ENCODE measurements at places on chromosomes 12 and 14.
A peak's percentile ranks its signal among the peaks of the same experiment; 100 is the strongest.

GRCh38 chr12:77131977-77132490, 66.7 kb upstream of the E2F7 start:
- no peak overlapping the region for H3K27ac ChIP-seq
- H3K4me3 ChIP-seq = no peak overlapping the region
- no peaks in the 10 kb centered on the region for H3K27me3 ChIP-seq
- H3K4me1 ChIP-seq = no peaks in the 10 kb centered on the region

GRCh38 chr12:27099629-27100028, 17.3 kb upstream of the C12orf71 start:
- H3K36me3 ChIP-seq = no peaks in the 10 kb centered on the region
- H3K4me3 ChIP-seq = no peak overlapping the region
- H3K27me3 ChIP-seq = no peaks in the 10 kb centered on the region
- peaks cover 2% of the 10 kb centered on the region for H3K4me1 ChIP-seq

DNA sequence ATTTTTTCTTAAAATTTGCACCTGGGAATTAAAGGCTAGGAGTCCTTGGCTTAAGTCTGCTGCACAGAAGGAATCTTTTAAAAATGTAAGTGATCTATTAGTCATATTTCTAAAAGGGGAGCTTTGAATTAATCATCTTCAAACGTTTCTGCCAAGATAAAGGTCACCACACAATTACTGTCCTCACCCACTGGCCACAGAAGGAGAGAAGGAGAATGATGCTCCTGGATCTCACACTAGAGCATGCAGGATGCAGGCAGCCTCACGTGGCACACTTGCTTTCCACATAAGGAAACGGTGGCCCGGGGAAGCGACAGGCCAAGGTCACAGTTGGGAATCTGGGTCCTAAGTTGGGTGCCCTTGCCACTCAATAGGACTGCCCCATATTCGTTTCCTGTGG, 16.9 kb downstream of the PLEKHG7 start:
- no peak overlapping the region for H3K27ac ChIP-seq
- H3K36me3 ChIP-seq = no peaks in the 10 kb centered on the region
- no peak for DNase-seq
- no peak overlapping the region for H3K4me3 ChIP-seq

- H3K4me1 ChIP-seq = no peaks in the 10 kb centered on the region
- H3K27me3 ChIP-seq = no peaks in the 10 kb centered on the region
- H3K27ac ChIP-seq = no peak overlapping the region
- no peaks in the 10 kb centered on the region for H3K36me3 ChIP-seq
- DNase-seq = no peak
Measured at GRCh38 chr12:47349137-47350061, 269.6 kb upstream of the AMIGO2 start.

- no peak for DNase-seq
- H3K36me3 ChIP-seq = no peaks in the 10 kb centered on the region
- H3K27ac ChIP-seq = no peak overlapping the region
- H3K27me3 ChIP-seq = no peaks in the 10 kb centered on the region
Measured at GRCh38 chr12:120814903-120815429, 89.2 kb downstream of the SPPL3 start.

- peaks cover 21% of the 10 kb centered on the region for H3K36me3 ChIP-seq
- no peaks in the 10 kb centered on the region for H3K4me1 ChIP-seq
- peak overlapping the region; percentile 59 for H3K4me3 ChIP-seq
- H3K27me3 ChIP-seq = no peaks in the 10 kb centered on the region
Measured at GRCh38 chr14:93231129-93231979, 24.3 kb downstream of the UBR7 start.

- H3K36me3 ChIP-seq = peaks cover 6% of the 10 kb centered on the region
- H3K4me1 ChIP-seq = no peaks in the 10 kb centered on the region
- no peak overlapping the region for H3K27ac ChIP-seq
- H3K4me3 ChIP-seq = no peak overlapping the region
- DNase-seq = no peak
Measured at GRCh38 chr14:50792051-50792477, 38.9 kb downstream of the NIN start.

DNA sequence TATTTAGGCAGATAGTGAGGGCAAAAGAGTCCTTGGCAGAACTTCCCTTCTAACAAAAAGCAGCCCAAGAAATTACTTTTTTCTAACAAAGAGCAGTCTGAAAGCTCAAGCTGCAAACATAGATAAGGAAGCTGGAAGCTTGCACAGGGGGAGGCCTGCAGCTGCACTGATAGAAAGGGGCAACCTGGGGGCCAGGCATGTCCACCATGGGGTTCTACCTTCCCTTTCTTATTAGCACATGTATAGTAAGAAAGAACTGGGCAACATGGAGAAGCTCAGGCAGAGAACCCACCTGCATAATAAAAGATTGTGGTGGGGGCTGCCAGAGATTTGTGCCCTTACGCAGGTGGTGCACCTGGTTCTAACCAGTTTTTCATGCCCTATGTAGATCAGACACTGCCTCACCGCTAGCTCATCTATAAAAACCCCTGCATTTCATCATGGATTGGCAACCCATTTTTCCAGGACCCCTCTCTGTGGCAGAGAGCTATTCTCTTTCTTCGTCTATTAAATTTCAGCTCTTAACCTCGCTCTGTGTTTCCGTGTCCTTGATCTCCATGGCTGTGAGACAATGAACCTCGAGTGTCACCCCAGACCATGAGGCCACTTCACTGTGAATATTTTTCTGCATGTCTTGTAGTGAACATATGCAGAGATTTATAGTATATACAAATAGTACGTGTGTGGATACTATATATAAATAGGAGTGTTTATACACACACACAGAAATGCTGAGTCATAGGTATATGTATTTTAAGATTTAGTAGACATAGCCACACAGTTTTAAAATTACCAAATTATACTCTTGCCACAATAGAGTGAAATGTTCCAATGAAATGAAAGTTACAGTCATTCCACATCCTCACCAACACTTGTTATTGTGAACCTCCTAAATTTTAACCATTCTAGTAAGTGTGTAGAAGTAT, 53.0 kb downstream of the PEX5 start:
- no peaks in the 10 kb centered on the region for H3K4me1 ChIP-seq
- H3K27ac ChIP-seq = no peak overlapping the region
- no peak for DNase-seq
- H3K4me3 ChIP-seq = no peak overlapping the region
- H3K27me3 ChIP-seq = no peaks in the 10 kb centered on the region

DNA sequence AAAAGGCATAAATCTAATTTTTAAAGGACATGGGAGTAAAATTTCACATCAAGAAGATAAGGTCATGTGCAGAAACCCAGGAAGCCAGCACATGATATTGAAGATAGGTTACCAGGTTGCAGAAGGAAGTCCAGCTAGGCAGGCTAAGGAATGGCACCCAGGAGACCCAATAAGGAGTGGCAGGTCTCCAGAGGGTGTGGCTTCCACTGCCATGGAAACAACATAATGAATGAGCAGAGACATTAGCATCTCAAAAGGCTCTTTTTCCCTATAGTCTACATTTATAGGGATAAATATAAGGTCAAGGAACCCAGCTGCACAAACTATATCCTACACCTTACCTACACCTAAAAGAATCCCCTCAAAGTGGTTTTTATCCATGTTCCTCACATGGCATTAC, 275.9 kb downstream of the RPS29 start:
- DNase-seq = no peak
- H3K4me1 ChIP-seq = no peaks in the 10 kb centered on the region
- no peaks in the 10 kb centered on the region for H3K27me3 ChIP-seq
- no peaks in the 10 kb centered on the region for H3K36me3 ChIP-seq
- H3K27ac ChIP-seq = no peak overlapping the region

DNA sequence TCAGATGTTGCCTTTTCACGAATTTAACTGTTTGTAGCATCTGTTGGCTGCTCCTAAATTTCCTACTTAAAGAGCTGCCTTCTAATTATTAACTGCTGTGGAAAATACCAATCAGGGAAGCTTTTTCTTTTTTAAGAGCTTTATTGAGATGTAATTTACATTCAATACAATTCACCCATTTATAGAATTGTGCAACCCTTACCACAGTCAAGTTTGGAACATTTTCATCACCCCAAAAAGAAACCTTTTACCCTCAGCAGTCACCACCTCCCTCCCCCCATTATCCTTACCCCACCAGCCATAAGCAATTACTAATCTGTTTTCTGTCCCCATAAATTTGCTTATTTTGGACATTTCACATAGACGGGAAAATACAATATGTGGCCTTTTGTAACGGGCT, 1.4 kb downstream of the PCNX4 start:
- peak overlapping the region; percentile 72 for H3K4me3 ChIP-seq
- peaks cover 11% of the 10 kb centered on the region for H3K4me1 ChIP-seq
- H3K27ac ChIP-seq = peak overlapping the region; percentile 96
- no peak for DNase-seq
- peaks cover 11% of the 10 kb centered on the region for H3K36me3 ChIP-seq

DNA sequence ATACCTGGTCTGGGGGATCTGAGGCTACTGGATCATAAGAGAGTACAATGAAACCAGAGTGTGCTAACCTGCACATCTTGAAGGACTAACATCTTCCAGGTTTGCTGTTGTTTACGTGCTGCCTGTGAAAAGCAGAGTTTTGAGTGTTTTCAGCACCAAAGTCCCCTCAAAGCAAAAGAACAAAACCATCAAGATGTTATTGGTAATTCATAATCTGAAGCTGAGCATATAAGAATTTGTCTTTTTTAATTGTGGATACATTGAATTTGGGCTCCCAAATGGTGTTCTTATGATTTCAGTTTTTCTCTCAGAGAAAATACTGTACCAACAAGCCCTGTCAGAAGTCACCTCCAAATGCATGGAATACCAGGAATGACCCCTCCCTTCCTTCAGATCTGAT, 110.2 kb downstream of the BTG1 start:
- peak overlapping the region; percentile 55 for H3K4me3 ChIP-seq
- no peak overlapping the region for H3K27ac ChIP-seq
- H3K36me3 ChIP-seq = no peaks in the 10 kb centered on the region
- no peaks in the 10 kb centered on the region for H3K27me3 ChIP-seq

- no peaks in the 10 kb centered on the region for H3K4me1 ChIP-seq
- no peaks in the 10 kb centered on the region for H3K36me3 ChIP-seq
- H3K27me3 ChIP-seq = no peaks in the 10 kb centered on the region
- no peak for DNase-seq
- no peak overlapping the region for H3K27ac ChIP-seq
Measured at GRCh38 chr14:90424686-90425372, 28.0 kb downstream of the CALM1 start.

GRCh38 chr12:51218607-51219161, 822 bp upstream of the POU6F1 start:
- H3K36me3 ChIP-seq = no peaks in the 10 kb centered on the region
- H3K4me1 ChIP-seq = peaks cover 4% of the 10 kb centered on the region
- H3K4me3 ChIP-seq = peak overlapping the region; percentile 98
- DNase-seq = no peak

GRCh38 chr12:49917166-49917787, 13.6 kb upstream of the FAIM2 start:
- no peak overlapping the region for H3K4me3 ChIP-seq
- H3K27me3 ChIP-seq = no peaks in the 10 kb centered on the region
- peak; percentile 27 for DNase-seq
- no peak overlapping the region for H3K27ac ChIP-seq
- no peaks in the 10 kb centered on the region for H3K4me1 ChIP-seq

DNA sequence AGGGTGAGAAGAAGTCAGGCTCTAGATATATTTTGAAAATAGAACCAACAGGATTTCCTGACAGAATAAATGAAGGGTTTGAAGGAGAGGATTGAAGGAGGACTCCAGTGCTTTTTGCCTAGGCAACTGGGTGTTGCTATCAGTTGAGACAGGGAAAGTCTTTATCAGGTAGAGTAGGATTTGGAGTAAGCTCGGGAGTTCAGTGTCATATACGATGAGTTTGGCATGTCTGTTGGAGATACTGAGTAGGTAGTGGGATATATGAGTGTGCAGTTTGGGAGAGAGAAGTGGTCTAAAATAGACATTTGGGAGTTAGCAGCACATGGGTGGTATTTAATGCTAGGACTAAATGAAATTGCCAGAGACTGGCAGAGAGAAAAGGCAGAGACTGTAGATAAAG, 141.2 kb downstream of the SAMD4A start:
- H3K36me3 ChIP-seq = no peaks in the 10 kb centered on the region
- no peaks in the 10 kb centered on the region for H3K27me3 ChIP-seq
- no peak for DNase-seq

GRCh38 chr14:40074169-40074568, 641.9 kb upstream of the FBXO33 start:
- H3K4me3 ChIP-seq = no peak overlapping the region
- no peaks in the 10 kb centered on the region for H3K36me3 ChIP-seq
- no peak overlapping the region for H3K27ac ChIP-seq
- H3K4me1 ChIP-seq = no peaks in the 10 kb centered on the region

GRCh38 chr12:9906873-9907272, 25.3 kb downstream of the CLEC2A start:
- H3K27me3 ChIP-seq = no peaks in the 10 kb centered on the region
- no peak overlapping the region for H3K4me3 ChIP-seq
- H3K36me3 ChIP-seq = no peaks in the 10 kb centered on the region
- DNase-seq = no peak

DNA sequence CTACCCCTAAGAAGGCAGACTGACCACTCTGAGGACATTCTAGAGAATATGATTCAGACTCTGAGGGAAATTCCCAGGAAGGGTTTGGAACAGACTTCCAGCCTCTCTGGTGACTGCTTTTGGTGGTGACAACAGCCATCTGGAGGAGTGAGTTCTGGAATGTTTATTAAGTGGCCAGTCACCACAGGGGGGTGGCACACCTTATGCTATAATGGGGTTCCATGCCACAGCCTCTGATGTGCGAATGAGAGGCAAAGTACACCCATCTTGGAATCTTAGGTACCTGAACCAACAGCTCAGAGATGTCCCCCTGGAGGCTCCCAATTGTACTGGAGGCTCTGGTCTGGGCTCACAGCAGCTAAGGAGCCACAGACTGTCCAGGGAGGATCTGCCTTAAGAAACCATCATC, 9.5 kb upstream of the TINF2 start:
- DNase-seq = no peak
- no peak overlapping the region for H3K27ac ChIP-seq
- H3K4me1 ChIP-seq = no peaks in the 10 kb centered on the region
- no peaks in the 10 kb centered on the region for H3K27me3 ChIP-seq

GRCh38 chr14:70907996-70908934, 1.0 kb downstream of the PCNX1 start:
- no peaks in the 10 kb centered on the region for H3K36me3 ChIP-seq
- no peak for DNase-seq
- peak overlapping the region; percentile 99 for H3K27ac ChIP-seq

- peaks cover 14% of the 10 kb centered on the region for H3K4me1 ChIP-seq
- H3K27me3 ChIP-seq = no peaks in the 10 kb centered on the region
- no peak overlapping the region for H3K4me3 ChIP-seq
Measured at GRCh38 chr12:52181746-52182145, 10.1 kb downstream of the KRT80 start.

GRCh38 chr14:81256289-81256960, 35.7 kb upstream of the GTF2A1 start:
- H3K27me3 ChIP-seq = no peaks in the 10 kb centered on the region
- H3K4me3 ChIP-seq = no peak overlapping the region
- no peaks in the 10 kb centered on the region for H3K36me3 ChIP-seq

- H3K4me1 ChIP-seq = no peaks in the 10 kb centered on the region
- no peak for DNase-seq
- no peak overlapping the region for H3K27ac ChIP-seq
- H3K36me3 ChIP-seq = no peaks in the 10 kb centered on the region
Measured at GRCh38 chr12:125056306-125056705, 8.9 kb upstream of the AACS start.

- H3K27me3 ChIP-seq = no peaks in the 10 kb centered on the region
- no peak for DNase-seq
- H3K36me3 ChIP-seq = peaks cover 4% of the 10 kb centered on the region
- no peaks in the 10 kb centered on the region for H3K4me1 ChIP-seq
- no peak overlapping the region for H3K27ac ChIP-seq
- no peak overlapping the region for H3K4me3 ChIP-seq
Measured at GRCh38 chr12:19525274-19525673, 86.0 kb downstream of the AEBP2 start.

All from ascending aorta (tissue), 2 donors.